Skin of body (tissue), 3 donors: ENCODE measurements at places on chromosomes 6 and 20. TPM values are rescaled to one million over a fixed set of nuclear protein-coding genes. Genes with fewer than 3 reads are reported as not detected.

The SAMD10 gene
- total RNA-seq: 1.6 TPM

The CYP24A1 gene
- 1.3 TPM for total RNA-seq

GRCh38 chr6:160792708-160793107, 90.7 kb downstream of the PLG start:
- no peak for DNase-seq

- DNase-seq: no peak
Observed at GRCh38 chr6:133017581-133017980, 203.2 kb downstream of the RPS12 start.

DNA sequence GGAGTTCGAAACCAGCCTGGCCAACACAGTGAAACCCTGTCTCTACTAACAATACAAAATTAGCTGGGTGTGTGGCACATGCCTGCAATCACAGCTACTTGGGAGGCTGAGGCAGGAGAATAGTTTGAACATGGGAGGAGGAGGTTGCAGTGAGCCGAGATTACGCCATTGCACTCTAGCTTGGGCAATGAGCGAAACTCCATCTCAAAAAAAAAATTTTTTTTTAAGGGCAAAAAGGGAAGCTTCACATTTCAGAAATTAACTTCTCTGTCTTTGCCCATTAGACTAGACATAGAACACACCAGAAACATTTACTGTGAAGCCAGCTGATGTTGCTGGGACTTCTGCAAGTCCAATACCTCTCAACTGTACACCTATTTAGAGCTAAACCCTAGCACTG, 90.8 kb upstream of the HDAC2 start:
- no peak for DNase-seq

DNA sequence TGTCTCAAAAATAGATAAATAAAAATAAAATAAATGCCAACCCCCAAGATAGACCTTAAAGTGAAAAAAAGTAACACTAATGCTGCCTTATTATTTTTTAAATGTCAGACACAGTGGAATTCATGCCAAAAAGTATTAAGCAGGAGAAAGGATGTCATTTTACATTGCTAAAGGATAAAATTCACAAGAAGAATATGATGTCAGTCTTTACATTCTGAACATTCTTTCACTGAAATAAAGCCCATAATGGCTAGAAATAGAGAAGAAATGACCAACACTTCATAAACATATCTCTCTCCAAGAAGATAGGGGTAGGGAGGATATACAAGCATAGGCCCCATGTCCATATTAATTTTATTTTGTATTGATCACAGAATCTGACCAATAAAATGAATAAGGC, 47.4 kb downstream of the SLC23A2 start:
- no peak for DNase-seq

- no peak for DNase-seq
Observed at GRCh38 chr6:110493253-110493800, 16.9 kb upstream of the SLC22A16 start.

DNA sequence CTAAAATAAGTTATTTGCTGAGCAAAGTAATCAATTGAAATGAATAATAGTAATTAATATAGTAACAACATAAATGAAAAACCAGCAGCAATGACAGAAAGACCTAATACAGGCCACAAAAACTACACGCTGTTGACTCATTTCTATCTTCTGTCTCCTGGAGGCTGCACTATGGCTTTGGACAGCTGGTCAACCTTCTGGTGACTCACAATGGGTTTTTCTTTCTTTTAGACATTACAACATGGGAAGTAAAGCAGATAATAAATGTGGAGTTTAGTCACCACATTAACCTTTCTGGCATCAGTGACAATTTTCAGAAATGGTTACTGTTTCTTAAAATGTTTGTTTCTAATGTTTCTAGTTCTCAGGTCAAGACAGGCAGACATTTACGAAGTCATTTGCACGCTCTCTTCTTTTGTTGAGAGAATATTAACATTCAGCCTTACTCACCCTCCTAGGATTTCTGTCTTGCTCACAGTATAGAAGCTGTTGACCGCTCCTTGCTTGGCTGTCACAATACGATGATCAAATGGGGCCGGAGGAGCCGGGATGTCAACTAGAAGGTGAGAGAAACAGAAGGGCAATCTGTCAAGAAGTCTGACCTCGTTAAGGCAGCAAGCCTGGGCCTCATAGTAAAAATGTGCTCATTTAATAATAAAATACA, 62.2 kb downstream of the MYLK4 start:
- DNase-seq: no peak

DNA sequence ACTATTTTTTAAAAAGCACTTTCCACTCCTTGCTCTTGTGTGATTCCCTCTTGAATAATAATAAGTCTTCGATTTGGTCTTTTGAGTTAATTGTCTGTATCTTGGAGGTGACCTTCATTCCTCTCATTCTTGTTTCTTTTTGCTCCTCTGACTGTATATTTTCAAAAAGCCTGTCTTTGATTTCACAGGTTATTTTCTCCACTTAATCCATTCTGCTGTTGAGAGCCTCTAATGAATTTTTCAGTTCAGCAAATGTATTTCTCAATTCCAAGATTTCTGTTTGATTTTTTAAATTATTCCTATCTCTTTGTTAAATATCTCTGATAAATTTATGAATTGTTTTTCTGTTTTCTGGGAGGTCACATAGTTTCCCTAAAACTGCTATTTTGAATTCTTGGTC, 21.7 kb upstream of the KIAA1586 start:
- DNase-seq: no peak

GRCh38 chr20:16346956-16347355, 226.3 kb downstream of the KIF16B start:
- no peak for DNase-seq
